ENCODE measurements at places on chromosomes 6 and 20.

GRCh38 chr6:89745716-89746115 lies 73.9 kb downstream of the MDN1 start:
- no peak for DNase-seq

DNA sequence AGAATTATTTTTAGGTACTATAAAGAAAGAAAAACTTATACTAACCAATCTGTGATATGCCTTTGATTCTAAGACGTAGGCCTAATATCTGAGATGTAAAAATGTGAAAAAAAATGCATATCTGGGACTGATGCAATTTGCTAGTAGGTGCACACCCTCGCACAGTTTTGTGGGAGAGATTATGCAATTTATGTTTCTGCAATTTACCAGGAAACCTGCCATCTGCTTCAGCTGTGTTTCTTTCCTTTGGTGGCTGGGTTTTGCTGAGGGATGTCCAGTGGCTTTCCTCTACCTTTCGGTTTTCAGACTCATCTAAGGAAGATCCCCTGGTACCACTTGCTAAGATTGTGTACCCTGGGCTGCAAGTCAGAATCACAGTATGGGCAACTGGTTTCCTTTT lies 186.9 kb downstream of the ZFP64 start:
- no peak for DNase-seq

DNA sequence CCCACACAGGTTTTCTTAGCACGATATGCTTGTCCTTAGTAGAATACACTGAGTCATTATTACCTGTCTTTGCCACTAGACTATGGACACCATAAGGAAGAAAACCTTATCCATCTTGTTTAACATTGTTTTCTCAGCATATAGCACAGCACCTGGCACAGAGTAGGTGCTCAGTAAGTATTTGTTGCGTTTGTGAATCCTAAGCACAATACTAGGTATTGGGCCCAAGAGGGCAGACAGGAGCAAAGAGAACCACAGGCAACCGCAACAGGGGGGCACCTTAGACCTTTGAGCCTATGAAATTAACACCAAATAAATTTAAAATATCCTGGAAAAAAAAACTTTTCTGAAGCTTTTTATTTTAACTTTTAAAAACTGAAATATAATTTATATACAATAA lies 3.7 kb upstream of the NCOA6 start:
- DNase-seq: no peak

- DNase-seq: no peak
Measured at GRCh38 chr6:57013521-57013926, 33.0 kb upstream of the KIAA1586 start.

DNA sequence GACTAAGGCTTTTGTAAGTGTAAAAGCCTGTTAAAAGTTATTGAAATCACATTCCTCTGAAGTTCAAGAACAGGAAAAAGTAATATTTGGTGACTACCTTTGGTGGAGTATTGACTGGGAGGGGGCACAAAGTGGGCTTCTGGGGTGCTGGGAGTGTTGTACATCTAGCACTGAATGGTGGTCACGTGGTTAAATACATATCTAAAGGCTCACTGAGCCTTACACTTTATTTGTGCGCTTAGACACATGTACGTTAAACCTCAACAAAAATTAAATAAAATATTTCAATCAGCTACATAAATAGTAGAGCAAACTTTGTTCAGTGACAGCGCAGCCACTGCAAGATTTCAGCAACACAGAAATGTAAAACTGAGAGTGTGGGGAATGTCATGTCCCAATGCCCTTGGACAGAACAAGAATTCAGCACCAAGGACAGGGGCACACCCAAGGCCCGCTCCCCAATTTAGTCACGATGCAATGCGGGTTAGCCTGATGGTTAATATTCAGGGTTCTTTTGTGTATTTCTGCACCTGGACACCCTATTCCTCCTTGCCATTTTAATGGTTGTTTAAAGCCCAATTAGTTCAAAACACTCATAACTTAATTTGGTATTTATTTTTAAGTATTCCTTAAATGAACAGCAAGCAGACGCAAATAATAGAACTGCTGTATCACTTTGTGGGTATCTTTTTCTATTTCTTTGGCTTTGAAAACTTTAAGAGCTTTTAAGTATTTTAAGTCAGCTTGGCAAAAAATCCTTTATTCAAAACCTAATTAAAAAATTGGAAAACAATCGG lies 37.4 kb downstream of the ANGPT4 start:
- no peak for DNase-seq

GRCh38 chr20:48819821-48820648 lies 7.8 kb downstream of the PREX1 start:
- DNase-seq: no peak

DNA sequence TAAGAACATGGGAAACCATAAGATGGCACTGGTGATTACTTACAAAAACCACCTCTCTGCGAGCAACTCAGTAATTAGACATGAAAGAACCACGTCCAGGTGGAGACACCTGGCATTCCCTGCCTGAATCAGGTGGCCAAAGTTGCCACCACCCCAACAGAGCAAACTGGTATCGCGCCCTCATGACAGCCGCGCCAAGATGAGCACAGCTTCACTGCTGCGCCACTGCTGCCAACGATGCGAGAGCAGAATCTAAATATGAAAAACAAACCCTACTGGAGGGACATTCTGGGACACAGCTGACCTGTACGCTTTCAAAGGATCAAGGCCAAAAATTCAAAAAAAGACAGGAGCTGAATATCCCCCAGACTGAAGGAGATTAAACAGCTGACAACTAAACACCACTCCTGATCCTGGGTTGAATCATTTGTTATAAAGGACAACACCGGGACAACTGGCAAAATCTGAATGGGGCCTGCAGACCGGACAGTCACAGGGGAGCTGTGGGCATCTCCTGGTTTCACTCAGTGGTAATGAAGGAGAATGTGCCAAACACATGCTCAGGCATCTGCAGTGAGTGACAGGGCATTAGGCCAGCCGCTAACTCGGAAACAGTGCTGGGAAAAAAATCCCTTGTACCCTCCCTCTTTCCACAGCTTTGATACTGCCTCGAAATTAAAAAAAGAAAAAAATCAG lies 17.4 kb downstream of the CST7 start:
- no peak for DNase-seq

DNA sequence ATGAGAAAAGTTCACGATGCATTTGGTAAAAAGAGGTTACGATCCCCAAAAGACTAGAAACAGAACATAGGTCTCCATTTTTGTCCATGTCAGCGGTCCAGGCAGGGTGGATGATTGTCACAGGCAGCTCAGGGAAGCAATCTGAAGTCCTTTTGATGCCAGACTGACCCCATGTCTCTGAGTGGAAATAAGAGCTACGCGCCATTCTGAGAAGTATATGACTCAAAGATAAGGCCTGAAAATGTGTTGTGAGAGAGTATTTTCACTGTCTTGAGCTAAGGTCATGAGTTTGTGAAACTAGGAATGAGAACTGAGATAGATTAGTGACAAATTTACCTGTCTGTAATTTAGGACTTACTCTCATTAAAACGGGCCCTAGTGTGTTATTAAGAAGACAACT lies 69.5 kb downstream of the LYRM4 start:
- no peak for DNase-seq

DNA sequence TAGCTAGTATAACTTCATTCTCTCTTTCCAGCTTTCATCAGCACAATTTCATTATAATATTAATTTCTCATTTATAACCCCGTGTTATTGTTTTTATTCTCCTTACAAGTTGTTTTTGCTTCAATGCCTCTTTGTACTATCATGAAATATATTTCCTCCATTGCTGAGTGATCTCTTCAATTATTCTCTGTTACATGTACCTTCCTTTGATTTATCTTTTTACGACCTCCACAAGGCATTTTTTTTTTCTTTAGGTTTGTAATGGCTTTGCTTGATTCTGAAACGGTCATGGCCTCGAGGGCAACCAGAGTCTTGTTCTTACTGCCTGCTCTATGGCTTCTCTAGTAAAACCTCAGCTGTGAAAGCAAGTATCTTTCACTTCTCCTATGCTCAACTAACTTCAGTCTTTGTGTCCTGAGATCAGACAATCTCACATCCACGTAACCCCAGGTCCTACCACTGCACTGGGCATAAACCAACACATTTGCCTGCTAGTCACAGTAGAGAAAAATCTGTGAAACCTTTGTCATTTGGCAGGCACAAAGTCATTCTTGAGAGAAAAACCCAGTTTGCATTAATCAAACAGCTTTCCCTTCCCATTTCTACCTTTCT lies 119.9 kb downstream of the UST start:
- DNase-seq: no peak

- DNase-seq: no peak
Measured at GRCh38 chr20:53579581-53580375, 13.9 kb downstream of the ZNF217 start.

DNA sequence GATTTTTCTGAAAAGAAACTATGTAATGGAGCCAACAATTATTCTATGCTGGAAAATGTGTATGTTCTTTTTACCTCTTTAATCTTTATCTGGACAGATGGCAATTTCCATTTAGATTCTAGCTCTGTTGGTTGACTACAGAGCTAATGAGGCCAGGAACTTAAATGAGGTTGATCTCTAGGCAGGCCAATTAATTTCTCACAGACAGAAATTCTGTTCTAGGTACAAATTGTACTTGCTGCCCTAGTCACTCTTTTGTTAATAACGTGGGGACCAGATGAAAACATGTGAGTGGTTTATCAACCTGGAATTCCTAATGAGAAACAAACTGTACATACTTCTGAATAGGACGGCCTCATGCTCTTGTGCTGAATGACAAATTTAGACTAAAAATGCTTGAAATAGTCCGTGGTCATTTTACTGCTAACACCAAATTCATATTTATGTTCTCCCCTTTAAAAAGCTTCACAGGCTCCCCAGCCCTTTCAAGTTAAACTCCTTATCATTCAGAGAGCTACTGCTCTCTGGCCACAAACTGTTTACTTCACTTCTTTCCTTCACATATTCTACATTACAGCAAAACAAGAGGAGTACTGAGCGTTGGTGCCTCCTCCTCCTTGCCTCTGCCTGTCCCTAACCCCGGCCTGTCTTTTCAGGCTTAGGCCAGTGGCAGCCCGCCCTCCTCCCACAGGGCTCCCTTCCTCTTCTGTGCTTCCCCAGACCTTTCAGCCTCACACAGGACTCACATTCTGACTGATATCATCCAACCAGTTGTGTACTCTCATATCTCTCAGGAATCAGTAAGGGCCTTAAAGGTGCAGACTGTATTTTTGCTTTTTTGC lies 41.4 kb downstream of the DTNBP1 start:
- DNase-seq: no peak

GRCh38 chr6:35139924-35140638 lies 1.1 kb downstream of the TCP11 start:
- no peak for DNase-seq

GRCh38 chr20:13348311-13349234 lies 127.5 kb downstream of the ISM1 start:
- no peak for DNase-seq

- DNase-seq: no peak
Measured at GRCh38 chr6:28632326-28632851, 106.7 kb downstream of the GPX5 start.

- no peak for DNase-seq
Measured at GRCh38 chr6:77011929-77012545, 451.3 kb downstream of the HTR1B start.

- DNase-seq: no peak
Measured at GRCh38 chr6:108465098-108465495, 95.6 kb upstream of the FOXO3 start.

GRCh38 chr6:1499777-1500176 lies 109.9 kb upstream of the FOXC1 start:
- no peak for DNase-seq

GRCh38 chr20:49133571-49133970 lies 54.6 kb downstream of the STAU1 start:
- no peak for DNase-seq

GRCh38 chr20:46376196-46376785 lies 30.1 kb downstream of the ELMO2 start:
- DNase-seq: no peak

DNA sequence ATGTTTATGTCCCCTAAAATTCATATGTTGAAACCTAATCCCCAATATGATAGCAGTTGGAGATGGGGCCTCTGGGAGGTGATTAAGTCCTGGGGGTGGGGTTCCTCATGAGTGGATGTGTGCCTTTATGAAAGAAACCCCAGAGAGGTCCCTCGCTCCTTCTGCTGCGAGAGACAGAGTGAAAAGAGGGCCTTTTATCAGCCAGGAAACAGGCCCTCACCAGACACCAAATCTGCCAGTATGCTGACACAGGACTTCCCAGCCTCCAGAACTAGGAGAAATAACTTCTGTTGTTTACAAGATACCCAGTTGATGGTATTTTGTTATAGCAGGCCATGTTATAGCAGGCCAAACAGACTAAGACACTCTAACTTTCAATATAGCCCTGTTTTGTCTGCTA lies 100.9 kb upstream of the NFATC2 start:
- no peak for DNase-seq

DNA sequence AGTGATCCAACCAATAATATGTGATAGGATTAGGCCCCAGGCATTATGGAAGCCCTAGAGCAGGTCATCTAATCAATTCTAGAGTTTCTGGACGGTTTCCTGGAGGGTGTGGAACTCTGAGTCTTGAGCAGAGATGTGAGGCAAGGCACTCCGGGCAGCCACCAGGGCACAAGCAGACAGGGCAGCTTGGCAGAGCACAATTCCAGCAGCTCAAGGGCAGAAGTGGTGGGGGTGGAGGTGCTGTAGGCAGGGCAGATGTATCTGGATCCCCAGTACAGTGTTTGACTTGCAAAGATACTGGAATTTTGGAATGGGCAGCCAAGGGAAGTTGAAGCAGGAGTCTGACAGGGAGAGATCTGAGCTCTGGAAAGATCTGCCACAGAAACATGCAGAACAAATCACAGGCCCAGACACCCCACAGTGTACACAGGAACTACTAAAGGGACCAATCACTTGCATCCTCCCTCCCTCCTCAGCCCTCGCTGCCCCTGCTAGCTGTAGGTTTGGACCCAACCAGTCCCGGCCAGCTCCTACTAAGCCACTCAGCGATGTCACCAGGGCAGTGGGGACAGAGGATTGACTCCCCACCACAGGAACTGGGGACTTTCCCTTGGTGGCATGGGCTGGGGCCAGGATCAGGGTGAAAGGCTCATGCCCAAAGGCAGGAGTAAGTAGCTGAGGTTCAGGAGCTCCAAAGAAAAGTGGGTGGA lies 47.0 kb downstream of the TFEB start:
- DNase-seq: no peak

DNA sequence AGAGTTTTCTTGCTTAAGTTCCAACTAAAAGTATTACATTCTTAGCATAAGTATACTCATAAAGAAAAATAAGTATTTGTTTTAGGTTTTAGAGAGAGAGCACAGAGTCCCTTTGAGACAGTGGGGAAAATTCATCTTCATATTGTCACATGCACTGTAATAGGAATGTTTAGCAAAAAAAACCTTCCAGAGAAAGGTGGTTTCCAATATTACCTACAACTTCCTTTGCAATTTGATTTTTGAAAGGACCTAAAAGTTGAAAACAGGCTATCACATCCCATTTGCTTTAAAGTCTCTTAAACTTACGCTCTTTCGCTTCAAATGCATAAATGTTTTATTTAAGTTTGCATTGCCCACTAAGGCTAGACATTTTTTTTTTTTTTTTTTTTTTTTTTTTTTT lies 86.4 kb downstream of the OPRM1 start:
- DNase-seq: no peak

DNA sequence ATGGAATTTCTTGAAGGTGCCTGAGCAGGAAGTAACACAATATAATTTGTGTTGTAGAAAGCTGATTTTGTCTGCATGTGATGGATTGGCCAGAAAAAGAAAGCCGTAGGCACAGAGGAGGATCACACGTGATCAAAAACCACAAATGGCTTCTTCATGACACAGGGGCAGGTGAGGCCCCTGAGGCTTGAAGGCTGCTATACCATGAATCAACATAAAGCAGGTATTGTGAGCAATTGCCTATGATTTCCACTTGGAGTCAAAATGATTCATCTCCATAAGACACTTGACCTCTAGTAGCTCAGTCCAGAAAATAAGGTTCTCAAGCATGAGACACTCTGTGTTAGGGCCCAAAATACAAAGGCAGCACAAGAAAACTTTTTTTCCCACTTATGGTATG lies 42.4 kb upstream of the EYA4 start:
- DNase-seq: no peak

Data from activated naive CD4-positive, alpha-beta T cell (primary cell).